Activated CD8-positive, alpha-beta memory T cell treated with anti-CD3 and anti-CD28 coated beads, Interleukin-2, amount 50 U/mL, for 4 hours (primary cell): ENCODE measurements at places on chromosomes 5 and 9.

- peak; percentile 45 for DNase-seq
Measured at GRCh38 chr9:99433555-99433954, 211.5 kb downstream of the SEC61B start.

- no peak for DNase-seq
Measured at GRCh38 chr9:135526730-135527571, 5.7 kb downstream of the LCN1 start.

- no peak for DNase-seq
Measured at GRCh38 chr9:13673348-13673747, 393.9 kb upstream of the MPDZ start.

GRCh38 chr5:171122372-171122771 lies 186.7 kb upstream of the TLX3 start:
- DNase-seq: no peak

DNA sequence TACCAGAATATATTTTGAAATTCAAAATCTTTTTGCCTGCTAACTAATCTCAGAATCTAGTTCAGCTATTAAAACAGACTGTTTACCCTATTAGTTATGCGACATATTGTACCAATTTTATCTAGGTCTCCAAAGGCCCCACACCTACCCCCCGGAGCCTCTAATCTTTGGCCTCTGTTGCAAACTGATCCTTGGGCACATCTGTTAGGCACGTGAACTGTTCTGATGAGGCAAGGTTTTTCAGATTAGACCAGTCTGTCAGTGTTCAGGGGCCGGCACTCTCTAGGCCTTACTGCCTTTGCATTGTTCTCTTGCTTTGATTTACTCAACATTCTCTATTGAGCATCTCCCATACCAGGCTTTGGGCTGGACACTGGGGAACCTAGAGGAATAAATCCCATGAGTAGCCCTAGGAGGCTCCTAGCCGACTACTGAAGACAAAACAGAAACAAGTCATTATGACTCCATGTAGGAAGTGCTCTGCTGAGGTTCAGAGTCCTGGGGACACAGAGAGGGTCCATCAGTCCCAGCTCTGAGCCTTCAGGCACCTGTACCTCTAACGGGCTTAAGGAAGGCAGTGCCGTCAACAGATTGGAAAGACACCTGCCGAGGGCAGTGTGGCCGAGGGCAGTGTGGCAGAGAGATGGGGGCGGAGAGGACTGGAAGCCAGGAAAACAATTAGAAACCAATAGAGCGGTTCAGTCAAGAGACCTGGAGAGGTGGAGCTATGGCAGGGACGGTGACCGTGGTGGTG lies 245.1 kb downstream of the AOPEP start:
- DNase-seq: no peak

DNA sequence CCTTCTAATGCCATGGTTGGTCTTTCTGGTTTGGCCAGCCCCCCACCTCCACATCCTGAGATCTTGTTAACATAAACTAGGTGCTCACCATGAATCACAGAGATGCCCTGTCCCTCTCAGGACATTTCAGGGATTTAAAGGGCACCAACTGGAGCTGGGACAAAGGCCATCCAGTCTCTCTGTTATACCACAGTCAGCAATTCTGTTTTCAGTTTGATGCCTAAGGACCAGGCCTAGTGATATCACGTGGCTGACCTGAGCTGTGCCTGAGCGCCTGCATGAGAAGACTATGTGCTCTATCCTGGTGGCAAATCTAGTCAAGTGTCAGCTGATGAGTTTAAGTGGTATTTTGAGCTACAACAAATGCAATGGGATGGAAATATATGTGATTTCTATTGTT lies 26.1 kb downstream of the SPIN1 start:
- DNase-seq: no peak

GRCh38 chr5:60399507-60399906 lies 300.5 kb downstream of the DEPDC1B start:
- DNase-seq: no peak

DNA sequence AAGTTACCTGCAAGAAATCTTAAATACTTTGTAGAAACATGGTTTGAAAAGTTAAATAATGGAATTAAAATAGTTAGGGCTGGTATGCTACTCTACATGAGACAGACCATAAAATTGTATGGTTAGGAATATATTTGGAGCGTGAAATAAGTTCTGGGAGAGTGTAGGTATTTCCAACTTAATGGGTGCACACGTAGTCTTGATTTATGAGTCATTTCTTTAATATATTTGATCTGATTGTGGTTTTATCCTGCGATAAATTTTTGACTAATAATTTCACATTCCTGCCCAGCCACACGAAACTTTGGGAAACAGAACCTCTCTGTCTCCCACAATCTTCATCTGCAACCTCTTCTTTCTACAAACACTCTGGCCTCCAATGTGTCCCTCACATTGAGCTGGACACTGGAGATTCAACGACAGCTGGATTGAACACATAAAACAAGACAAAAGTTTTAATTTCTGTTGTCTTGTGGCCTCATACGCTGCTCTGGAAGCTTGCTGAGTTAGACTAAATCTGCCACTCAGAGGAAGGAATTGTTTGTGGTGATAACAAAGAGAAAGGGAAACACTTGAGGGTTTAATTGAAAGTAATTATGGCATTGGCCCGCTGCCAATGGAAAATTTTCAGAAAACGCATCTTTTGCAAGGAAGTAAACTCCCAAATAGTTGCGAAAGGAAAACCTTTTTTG lies 201.8 kb upstream of the ZNF608 start:
- DNase-seq: no peak

DNA sequence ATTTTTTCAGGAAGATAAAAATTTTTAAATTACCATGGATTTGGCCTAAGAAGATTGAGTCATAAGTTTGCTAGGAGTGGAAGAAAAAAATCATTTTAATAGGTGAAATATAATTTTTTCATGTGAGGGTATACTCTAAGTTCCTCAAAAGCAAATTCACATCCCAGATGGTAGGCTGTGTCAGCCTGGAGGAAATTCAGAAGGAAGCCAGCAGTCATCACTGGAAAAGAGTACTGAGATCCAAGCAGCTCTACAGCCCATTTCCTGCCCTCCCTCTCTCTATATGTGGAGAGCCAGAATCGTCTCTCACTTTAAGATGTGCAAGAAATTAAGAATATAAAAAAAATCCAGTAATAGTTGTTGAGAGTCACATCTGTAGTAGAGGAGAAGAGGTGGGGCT lies 126.5 kb upstream of the CDH18 start:
- no peak for DNase-seq

DNA sequence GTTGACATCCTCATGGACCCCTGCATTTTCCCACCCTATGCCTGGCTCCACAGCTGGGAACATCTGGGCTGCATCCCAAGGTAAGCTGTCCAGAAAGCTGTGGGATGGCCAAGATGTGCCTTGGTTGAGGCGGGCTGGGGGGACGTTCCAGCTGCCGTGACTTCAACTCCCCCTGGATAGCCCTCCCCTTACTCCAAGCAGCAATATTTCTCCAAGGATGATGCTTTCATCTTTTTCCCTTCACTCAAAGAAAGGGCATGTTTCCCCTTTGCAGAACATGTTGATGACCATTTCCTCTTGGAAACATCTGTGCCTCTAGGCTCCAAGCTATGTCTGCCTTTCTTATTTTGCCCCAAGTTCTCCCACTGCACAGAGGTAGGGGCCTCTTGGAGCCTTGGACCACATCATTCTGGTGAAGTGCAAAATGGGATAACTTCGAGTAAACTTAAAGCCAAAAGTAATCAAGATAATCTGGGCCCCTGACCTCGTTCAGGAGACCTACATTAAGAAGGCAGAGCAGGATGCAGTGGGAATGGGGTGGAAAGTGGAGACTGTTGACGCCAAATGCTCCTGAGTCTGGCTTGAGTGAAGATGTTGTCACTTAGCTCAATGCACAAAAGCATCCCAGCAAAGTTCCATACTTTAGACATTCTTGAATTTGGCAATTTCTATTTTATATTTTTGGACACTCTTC lies 175.2 kb downstream of the GAS1 start:
- no peak for DNase-seq

- no peak for DNase-seq
Measured at GRCh38 chr9:3903273-3903672, 377.5 kb upstream of the RFX3 start.

DNA sequence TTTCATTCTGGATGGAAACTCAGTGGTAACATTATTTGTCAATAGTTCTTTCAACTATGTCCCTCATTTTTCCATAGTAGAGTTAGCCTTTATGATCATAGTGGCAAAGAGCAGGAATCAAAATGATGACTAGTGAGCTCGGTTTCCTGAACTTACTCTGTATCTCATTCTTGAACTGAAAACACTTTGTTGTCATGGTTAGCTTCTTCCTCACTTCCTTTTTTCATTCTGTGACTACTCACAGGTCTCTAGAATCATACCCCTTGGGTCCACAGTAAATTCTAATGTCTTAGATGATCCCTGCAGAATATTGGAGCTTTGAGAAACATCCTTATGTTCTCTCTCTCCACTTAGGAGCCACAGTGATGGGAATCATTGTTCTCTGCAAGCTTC lies 29.4 kb upstream of the RECK start:
- no peak for DNase-seq

- no peak for DNase-seq
Measured at GRCh38 chr5:93099902-93100347, 481.1 kb downstream of the NR2F1-AS1 start.
